ENCODE measurements at places on chromosomes 12 and 14.

GRCh38 chr12:10366875-10367274, 23.0 kb downstream of the KLRK1 start:
- no peak for DNase-seq

- DNase-seq: no peak
Observed at GRCh38 chr14:35576856-35577255, 42.9 kb downstream of the INSM2 start.

- DNase-seq: no peak
Observed at GRCh38 chr14:100588671-100589070, 1.5 kb upstream of the BEGAIN start.

- no peak for DNase-seq
Observed at GRCh38 chr12:47768323-47768811, 4.7 kb upstream of the SLC48A1 start.

DNA sequence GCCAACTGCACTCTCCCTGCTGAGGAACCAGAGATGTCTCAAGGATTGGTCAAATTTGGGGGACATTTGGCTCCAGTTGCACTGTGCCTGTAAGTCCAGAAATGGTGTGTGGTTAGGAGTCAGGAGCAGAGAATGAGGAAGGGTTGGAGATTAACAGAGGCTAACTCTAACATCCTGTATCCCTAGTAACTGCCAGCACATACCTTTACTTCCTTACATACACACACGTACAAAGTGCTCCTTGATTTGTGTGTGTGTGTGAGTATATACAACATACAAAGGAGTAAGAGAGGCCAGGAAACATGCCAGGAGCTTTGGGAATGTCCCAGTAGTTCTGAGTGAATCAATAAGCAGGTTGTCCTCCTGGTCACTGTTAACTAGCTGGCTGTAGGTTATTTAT, 39.8 kb upstream of the NRXN3 start:
- DNase-seq: no peak

DNA sequence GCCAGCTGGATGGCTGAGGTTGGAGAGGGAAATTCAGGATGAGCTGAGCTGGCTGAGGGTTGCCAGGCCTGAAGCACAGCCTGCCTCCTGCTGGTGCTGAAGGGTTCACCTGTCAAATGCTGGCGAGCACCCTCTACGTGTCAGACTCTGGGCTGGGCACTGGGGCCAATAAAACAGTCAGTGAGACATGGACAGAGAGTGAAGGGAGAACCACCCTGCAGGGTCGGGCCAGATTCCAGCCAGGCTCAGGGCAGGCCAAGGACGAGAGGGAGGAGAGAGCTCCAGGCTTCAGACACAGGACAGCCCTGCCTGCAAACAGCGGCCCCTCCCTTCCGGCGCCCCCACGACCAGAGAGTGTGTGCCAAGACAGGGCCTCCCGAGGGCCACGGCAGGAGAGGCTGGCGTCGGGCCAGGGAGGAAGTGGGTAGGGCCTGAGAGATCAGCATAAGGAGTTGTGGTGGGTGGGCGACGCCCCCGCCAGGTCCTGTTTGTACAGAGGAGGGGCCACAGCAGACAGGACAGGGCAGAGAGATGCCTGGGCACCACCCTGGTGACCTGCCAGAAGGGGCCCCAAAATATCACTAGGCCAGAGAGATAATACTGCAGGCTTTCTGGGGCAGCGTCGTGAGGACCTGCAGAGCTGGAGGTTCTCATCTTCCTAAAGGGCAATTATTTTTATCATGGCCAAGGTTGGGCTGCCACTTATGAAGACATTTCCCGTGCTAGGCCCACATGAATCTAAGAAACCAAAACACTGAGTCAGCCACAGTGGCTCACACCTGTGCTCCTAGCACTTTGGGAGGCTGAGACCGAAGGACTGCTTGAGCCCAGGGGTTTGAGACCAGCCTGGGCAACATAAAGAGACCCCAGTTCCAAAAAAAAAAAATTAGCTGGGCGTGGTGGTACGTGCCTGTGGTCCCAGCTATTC, 73.1 kb upstream of the GPR68 start:
- DNase-seq: no peak

DNA sequence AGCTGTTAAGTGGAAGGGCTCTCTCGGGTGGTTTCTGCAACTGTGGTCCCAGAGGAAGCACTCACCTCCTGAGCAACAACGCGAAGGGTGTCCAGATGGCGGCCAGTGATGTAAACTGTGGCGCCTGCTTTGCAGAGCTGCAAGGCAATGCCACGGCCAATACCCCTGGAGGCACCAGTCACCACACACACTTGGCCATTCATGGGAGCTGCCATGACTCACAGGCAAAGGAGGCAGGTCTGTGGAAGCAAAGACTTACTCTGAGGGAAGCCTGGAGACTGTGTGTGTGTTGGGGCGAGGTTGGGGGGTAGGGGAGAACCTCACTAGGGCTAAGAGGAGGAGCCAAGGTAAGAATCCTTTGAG, 707 bp downstream of the DHRS1 start:
- DNase-seq: no peak

- DNase-seq: no peak
Observed at GRCh38 chr12:57276935-57277563, 26.1 kb upstream of the STAC3 start.

DNA sequence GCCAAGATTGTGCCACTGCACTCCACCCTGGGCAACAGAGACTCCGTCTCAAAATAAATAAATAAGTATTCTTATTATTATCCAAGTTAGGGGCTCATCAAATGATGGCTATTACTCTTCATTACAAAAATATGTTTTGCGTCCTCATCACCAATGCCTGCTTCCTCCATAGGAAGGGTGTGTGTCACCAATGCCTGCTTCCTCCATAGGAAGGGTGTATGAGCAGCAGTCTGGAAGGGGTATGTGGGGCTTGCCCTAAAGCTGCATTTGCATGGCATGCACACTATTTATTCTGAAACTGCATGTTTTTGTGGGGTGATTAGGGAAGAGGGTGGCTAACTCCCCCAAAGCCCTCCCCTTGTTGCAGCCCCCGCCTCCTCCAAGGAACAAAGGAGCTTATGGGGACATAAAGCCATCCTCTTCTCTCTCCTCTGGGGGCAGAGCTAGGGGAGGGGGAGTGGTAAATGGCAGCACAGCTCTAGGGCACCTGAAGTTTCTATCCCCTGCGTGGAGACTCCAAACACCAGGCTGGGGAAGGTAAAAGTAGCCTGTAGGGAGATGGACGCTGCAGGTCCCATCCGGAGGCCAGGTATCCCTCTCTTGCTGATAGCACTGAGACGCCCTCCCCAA, 1.3 kb downstream of the CAMKK2 start:
- no peak for DNase-seq

- no peak for DNase-seq
Observed at GRCh38 chr12:81974762-81975161, 215.6 kb upstream of the PPFIA2 start.

GRCh38 chr14:89853936-89854693, 100.4 kb downstream of the EFCAB11 start:
- no peak for DNase-seq

- no peak for DNase-seq
Observed at GRCh38 chr12:30687265-30687986, 8.2 kb downstream of the IPO8 start.

GRCh38 chr12:9820281-9820930, 6.9 kb upstream of the KLRF1 start:
- DNase-seq: no peak

DNA sequence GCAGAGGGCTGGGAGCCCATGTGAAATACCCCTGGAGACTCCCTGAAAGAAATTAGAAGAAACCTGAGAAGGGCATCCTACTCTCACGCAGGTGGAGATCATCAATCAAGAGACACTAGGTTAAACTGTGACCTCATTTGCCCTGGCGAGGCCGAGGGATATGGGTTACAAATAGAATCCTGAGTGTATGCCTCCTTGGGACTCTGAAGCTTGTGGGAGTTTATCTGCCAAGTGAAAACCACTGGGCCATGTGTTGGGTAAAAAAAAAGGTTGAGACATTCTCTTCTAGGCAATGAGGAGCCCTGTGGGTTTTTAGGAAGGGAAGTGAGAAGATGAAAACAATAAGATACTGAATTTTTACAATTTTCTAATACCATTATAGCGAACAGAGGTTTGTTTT, 160.7 kb upstream of the ARID2 start:
- DNase-seq: no peak

- DNase-seq: no peak
Observed at GRCh38 chr12:5260086-5260485, 171.8 kb upstream of the NTF3 start.

GRCh38 chr12:89951050-89951693, 242.5 kb upstream of the ATP2B1 start:
- DNase-seq: no peak

DNA sequence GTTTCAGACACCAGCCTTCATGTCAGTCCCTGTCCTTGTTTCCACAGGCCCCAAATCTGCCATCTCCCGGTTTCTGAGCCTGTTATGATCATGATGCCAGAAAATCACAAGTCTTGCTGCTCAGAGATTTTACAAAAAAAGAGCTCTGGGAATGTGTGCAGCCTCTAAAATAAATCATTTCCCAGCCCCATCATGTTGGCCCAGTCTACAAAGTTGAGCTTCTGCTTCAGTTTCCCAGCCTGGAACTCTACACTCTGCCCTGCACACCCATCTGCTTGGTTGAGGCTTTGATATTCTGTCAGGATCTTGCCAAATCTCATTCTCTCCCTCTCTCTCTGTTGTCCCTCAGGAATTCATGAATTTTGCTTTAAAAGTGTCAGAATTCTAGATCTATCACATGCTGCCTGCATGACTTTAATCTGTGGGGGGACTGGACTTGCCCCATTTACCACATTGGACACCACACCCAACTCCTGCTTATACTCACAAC, 45.5 kb downstream of the NELL2 start:
- DNase-seq: no peak

Data from GM12891 (cell line).